Hepatocyte (in vitro differentiated cells): ENCODE measurements at places on chromosomes 2 and 18.
A peak's percentile ranks its signal among the peaks of the same experiment; 100 is the strongest.

GRCh38 chr2:58700591-58700990 lies 459.5 kb upstream of the FANCL start:
- no peak for DNase-seq

DNA sequence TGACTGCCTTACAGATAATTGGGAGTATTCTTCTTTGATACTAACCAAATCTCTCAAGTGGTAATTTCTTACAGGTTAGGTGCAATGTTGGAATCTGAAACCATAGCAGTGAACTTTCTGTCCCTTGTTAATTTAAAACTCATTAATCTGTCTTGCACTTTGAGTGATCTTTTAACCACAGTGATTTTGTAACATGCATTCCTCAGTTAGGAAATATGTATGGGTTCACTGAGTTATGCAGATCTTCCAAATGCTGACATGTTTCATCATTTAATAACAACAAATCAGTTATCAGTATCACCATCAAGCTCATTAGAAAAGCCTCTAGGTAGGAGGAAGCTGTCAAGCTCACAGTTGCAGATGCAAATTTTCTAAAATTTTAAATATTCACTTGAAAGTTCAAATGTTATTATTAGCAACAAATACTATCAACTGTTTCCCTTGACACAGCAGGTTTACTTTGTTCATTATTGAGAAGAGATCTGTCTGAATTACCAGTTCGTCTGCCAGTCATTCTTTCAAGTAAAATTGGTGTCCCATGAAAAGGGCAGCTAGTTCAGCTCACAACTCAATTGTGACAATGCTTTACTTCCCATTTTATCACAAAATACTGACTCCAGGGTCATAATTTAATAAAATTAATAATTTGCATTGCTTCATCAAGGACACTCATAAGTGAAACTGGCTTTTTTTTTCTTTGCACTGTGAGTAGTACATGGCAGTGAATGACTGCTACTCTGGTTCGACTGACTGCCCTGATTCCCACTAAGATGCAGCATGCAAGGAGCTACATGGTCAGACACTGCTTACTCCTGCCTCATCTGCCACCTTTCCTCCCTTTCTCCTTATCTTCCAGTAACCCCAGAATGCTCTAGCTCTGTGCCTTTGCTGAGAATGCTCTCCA lies 31.6 kb downstream of the SUCLG1 start:
- DNase-seq = no peak

DNA sequence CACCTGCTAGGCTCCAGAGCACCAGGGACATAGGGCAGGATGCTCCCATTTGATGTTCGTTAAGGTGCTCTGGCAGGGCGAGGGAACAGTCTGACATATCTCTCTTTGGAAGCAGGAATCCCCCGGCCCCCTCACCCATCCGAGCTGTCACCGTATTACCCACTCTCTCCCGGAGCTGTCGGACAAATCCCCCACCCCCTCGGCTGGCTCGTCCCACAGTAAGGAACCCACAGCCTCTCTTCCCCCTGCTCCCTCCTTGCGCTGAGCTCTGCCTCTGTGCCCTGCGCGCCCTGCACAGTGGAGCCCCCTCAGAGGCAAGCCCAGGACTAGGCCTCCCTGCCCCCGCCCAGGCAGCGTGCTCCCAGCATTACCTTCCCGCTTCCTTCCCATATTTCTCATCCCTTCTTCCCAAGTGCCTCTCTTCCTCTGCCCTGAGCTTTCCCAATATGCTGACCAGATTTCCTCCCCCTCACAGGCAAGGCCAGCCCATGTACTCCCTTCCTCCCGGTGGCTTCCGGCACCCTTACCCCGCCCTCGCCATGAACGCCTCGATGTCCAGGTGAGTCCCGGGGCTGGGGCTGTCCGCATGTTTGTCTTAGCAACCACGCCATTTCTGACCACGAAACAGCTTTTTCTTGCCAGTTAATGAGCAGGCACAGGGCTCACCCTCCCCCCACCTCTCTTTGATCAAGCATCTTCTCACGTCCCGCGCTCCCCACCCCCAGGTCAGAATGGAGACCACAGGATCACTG lies 23.8 kb downstream of the TGOLN2 start:
- DNase-seq = no peak

DNA sequence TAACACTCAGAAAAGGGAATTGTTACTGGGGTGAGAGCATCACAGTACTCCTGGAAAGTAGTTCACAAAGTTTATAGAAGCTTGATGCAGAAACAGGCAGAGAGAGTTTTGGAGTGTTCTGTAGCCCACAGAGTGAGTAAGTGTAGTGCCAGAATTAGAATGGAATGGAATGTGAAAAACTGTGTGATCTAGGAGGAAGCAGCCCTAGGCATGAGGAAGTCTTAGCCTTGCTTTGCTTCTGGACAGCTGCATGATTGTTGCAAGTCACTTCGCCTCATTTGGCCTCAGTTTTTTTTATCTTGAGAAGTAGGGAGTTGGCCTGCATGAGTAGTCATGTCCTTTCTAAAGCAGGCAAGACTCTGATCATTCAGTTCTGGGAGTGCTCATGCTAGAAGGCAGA lies 10.9 kb downstream of the SERPINB12 start:
- DNase-seq = peak; percentile 31

DNA sequence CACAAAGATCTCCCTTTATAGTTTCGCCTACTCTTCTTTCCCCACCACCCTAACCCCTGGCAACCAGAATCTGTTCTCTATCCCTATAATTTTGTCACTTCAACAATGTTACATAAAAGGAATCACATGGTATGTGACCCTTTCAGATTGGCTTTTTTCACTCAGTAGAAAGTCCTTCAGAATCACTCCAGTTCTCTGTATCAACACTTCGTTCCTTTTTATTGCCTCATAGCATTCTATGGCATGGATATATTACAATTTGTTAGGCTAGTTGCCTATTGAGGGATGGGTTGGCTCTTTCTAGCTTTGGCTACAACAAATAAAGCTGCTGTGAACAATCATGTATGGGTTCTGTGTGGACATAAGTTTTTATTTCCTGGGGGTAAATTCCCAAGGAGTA lies 163.1 kb downstream of the RPIA start:
- DNase-seq = no peak

GRCh38 chr2:219461047-219461514 lies 26.4 kb downstream of the SPEG start:
- peak; percentile 40 for DNase-seq

GRCh38 chr18:12907258-12907925 lies 23.4 kb upstream of the PTPN2 start:
- DNase-seq = no peak

GRCh38 chr2:172698041-172698863 lies 37.4 kb upstream of the RAPGEF4 start:
- DNase-seq = peak; percentile 59

DNA sequence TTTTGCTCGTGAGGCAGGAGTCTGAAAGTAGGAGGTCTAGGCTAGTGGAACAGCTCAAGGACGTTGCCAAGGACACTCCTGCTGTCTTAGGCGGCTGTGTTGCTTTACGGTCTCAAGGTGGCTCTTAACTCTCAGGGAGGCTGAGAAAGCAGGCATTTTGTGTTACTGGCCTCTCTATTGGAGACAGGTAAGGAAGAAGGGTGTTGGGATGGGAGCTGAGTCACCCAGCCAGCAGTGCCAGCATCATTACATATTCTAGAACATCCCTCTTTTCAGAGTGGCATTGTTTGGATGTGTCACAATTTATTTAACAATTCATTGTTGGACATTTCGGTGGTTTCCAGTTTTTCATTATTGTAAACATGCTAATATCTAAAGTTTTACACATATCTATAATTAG lies 30.8 kb upstream of the TMEM214 start:
- DNase-seq = no peak

DNA sequence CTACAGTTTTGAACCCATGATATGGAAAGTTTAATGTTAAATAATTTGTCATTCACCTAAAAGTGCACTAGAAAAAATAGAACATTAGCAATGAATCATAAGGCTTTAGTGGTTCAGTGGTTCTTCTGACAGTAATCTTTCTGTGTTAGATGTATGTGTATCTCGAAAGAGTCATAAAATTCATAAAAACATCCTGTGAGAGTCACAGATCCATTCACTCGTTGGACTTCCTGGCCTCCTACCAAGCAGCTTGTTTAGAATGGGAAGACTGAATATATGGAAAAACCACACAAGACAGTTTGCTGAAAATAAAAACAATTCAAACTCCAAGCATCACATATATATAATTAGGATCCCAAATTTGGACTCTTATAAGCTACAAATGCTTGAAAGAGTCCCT lies 34.8 kb downstream of the ADNP2 start:
- DNase-seq = no peak

DNA sequence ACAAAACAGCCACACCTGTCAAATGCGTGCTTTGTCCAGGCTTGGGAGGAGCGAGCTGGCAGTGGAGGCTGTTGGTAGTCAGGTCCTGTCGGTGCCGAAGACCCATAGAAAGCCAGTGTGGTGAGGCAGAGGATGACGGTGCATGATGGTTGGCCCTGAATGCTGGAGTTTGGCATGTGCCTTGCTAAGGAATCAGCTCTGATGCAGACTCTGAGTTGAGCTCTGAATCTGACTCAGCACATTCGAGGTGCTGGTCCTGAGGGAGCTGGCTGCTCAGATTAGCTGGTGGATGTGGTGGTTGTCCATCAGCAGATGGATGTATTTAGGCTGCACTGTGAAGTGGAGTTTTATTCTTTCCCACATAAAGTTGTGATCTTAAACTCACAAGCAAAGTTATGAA lies 111.3 kb downstream of the ARHGEF4 start:
- no peak for DNase-seq

- DNase-seq = no peak
Measured at GRCh38 chr2:3399381-3399780, 19.9 kb downstream of the TRAPPC12 start.

DNA sequence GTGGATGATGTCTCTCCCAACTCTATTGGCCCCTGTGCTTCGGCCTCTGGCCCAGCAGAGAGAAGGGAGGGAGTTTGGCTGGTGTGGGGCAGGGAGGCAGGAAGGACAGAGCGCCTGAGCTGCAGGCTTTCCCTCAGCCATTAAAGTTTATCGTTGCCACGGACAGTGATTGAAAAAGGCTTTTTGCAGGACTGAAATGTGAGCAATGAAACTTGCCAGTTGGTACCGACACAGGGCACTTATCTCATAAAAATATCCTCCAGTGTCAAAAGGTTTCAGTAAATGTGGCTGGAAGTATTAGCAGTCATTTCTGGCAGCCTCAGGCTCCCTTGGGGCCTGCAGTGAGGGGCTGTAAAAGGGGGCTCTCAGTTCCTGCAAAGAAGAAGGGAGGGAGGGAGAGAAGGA lies 169.2 kb downstream of the GLI2 start:
- DNase-seq = peak; percentile 50

DNA sequence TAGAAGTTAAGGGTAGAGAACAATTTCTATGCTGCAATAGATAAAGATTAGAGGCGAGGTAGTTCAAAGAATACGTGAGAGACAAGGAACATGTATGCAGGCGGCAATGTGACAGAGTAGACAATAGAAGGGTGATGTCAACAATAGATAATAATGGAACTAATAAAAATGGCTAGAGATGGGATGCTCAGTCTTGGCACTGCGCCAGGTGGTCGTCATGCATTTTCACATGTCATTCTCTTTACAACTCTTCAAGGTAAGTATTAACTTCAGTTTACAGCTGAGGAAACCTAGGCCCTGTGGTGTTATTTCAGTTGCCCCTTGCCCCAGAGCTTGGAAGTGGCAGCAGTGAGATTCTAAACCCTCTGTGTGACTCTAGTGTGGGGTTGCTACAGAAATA lies 890.7 kb upstream of the CELF4 start:
- DNase-seq = no peak

GRCh38 chr2:240359695-240360094 lies 75.8 kb upstream of the GPC1 start:
- no peak for DNase-seq

- peak; percentile 80 for DNase-seq
Measured at GRCh38 chr2:164910101-164910899, 45.0 kb downstream of the SLC38A11 start.

- DNase-seq = no peak
Measured at GRCh38 chr2:238968616-238969384, 120.9 kb downstream of the TWIST2 start.

DNA sequence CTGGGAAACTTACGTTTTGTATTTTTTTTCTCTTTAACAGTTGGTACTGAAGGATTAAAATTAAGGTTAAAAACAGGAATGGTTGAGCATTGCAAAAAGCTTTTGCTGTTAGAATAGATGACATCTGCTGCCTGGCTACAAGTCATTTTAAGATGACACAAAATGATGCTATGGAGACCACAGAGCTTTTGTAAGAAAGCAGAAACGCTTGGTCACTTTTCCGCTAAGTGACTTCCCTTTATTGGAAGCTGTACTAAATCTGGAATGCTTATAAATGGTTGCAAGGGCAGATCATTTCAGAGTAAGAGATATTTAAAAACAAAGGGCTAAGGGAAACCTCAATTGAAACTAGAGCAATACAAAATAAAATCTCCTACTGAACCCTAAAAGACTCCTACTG lies 544.0 kb downstream of the STK39 start:
- DNase-seq = no peak

GRCh38 chr2:226773291-226773690 lies 26.3 kb downstream of the IRS1 start:
- no peak for DNase-seq

DNA sequence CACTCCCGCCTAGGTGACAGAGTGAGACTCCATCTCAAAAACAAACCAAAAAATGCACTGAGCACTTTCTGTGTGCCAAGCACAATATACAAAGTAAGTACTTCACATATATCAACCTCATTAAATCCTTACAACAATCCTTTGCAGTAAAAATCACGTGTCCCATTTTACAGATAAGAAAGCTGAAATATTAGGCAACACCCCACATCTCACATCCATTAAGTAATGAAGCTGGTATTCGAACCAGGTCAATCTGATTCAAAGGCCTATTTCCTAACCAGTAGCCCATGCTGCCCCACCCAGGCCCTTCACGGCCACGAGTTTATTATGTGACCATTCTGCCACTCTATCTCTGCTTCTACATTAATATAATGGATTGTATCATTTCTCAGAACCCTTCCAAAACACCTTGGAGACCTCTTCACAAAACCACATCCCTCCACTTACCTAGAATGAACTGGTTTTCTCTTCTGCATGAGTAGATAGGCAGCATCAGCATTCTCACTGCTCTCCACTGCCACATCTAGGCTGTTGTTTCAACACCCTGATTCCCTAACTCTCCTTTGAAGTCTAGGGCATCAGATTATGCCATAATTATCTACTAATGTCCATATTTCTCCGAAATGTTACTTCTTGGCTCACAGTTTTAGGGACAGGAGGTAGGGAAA lies 3.1 kb upstream of the EXOC6B start:
- no peak for DNase-seq
